ENCODE measurements at places on chromosomes 1 and 21. TPM values are rescaled to one million over a fixed set of nuclear protein-coding genes. Genes with fewer than 3 reads are reported as not detected.

- H3K4me3 ChIP-seq, result peak overlapping the region; percentile 62
- peaks cover 58% of the 10 kb centered on the region for H3K4me1 ChIP-seq
- H3K27ac ChIP-seq, result peak overlapping the region; percentile 94
- H3K36me3 ChIP-seq, result peaks cover 50% of the 10 kb centered on the region
- peak; percentile 51 for DNase-seq
- H3K27me3 ChIP-seq, result no peaks in the 10 kb centered on the region
These were observed 19.1 kb upstream of the HDAC1 start for GRCh38 chr1:32272557-32273390.

GRCh38 chr1:109914587-109915240 is 4.1 kb downstream of the CSF1 start:
- H3K4me1 ChIP-seq, result peaks cover 28% of the 10 kb centered on the region
- H3K4me3 ChIP-seq, result no peak overlapping the region
- peaks cover 47% of the 10 kb centered on the region for H3K36me3 ChIP-seq

- H3K4me3 ChIP-seq, result no peak overlapping the region
- H3K36me3 ChIP-seq, result no peaks in the 10 kb centered on the region
- no peak overlapping the region for H3K27ac ChIP-seq
- no peaks in the 10 kb centered on the region for H3K4me1 ChIP-seq
These were observed 118.5 kb downstream of the UCK2 start for GRCh38 chr1:165945911-165946310.

FALEC gene
- total RNA-seq, result 0.34 TPM

PHTF1 gene
- 12.2 TPM for total RNA-seq
